RWPE2 (cell line): ENCODE measurements at places on chromosomes 5 and 9.

DNA sequence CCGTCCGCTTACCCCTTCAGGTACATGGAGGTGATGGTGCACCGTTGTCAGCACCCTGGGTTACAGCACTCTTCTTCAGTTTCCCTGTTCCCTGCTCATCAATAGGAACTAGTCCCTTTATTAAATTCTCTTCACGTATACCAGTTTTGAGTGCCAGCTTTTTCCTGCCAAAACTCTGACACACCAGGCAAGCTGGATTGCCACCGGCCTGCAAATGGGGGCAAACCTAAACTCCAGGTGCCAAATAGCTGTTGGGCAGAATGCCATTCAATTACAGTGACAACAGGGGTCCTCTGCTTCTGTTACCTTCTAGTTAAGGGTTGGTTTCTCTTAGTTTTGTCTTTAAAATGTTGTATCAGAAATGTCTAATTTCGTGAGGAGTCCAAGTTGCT, 400.4 kb downstream of the OSTF1 start:
- no peak for DNase-seq

DNA sequence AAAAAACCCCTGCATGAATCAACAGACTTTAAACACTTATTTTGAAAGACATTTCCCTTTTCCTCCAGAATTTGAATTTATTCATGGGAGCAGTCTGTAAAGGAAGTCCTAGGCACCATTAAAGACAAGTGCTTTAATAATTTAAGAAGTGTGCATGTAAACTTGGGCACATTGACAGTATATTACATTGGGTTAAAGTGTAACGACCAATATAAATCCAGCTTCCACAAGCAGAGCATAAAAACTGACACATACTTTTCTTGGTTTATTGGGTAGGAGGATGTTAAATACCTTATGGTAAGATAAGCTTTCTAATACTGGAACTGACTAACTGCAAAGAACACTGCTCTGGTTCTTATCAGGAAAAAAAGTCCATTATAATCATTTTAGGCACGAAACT, 1.2 kb upstream of the ENTREP1 start:
- DNase-seq, result no peak

DNA sequence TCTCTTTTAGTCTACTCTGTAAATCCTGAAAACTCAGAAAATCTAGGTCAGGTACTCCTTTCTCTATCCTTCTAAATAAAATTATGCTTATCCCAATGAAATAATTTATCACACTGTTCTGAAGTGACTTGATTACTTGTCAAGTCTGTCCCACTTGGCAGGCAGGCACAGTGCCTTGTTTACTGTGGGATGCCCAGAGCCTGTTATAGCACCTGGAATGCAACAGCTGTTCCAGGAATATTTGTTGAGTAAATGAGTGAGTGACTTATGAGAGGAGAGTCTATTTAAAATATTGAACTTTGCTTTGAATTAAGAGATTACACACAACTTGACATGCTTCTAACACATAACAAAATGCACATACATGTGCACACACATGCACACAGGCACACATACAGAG, 130.0 kb downstream of the MPDZ start:
- DNase-seq, result no peak

- no peak for DNase-seq
Observed at GRCh38 chr5:10262995-10263394, 12.9 kb downstream of the CCT5 start.

DNA sequence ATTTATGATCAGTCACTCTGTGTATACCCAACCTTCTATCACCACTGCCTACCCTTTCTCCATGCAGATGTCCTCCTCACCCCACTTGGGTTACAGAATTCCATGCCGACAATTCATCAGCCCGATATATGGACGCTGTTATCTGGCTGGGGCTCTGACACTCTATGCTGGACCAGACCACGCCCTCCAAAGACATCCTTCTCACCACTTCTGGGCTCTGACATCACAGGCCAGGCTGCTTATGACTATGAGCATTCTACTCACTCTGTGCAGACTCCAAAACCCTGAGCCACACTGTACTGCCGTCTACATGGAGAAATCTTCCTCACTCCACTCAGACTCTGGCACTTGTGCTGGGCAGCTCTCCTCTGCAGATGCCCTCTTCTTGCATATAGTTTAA, 7.6 kb upstream of the AK3 start:
- DNase-seq, result no peak

DNA sequence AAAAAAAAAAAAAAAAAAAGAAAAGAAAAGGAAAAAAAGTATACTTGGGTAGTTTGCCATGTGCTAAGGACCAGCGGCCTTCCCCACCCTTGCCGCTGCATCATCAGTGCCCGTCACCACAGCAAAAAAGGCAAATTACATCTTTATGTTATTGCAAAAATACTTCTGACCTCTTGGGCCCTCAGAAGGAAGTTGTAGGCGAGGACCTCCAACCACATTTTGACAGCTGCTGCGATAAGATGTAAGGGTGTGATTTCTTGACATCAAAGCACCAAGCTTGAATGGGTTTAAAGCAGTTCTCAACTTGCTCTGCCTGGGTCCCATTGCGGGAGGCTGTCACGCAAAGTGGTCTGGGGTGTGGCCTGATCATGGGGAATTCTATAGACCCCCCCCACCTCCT, 39.2 kb downstream of the DMRT1 start:
- DNase-seq, result no peak
